ENCODE measurements at places on chromosomes 1 and 21. TPM values are rescaled to one million over a fixed set of nuclear protein-coding genes. Genes with fewer than 3 reads are reported as not detected.

GRCh38 chr1:17682400-17682799 is 72.7 kb upstream of the ACTL8 start:
- H3K4me3 ChIP-seq: no peak overlapping the region
- H3K27ac ChIP-seq: peak overlapping the region; percentile 53
- no peaks in the 10 kb centered on the region for H3K36me3 ChIP-seq
- H3K4me1 ChIP-seq: peaks cover 16% of the 10 kb centered on the region
- no peaks in the 10 kb centered on the region for H3K27me3 ChIP-seq
- no peak for DNase-seq

DNA sequence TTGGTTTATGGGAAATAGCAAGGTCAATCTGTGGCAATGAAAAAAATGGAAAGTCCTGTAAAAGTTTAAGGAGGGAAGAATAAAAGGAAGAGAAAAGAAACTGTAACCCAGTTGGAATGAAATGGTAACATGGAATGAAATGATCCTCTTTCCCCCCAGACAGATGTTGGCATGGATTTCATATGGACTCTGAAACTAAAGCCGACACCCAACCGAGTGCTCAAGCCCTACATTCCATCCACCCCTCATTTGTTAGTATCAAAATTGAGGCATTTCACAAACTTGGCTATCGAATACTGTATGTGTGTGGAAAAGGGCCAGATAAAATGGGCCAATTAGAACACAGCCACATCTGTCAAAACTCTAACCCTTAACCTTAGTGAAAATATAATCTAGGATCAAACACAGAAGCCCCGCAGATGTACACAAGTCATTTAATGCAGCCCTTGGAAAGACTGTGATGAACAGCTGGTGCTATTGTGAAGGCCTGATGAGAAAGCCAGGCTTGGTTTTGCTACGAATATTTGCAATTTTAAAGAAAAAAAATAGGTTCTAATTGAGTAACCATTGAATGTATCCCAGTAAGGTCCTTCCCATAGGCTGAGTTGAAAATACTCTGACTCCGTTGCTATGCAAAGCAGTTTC is 72.6 kb upstream of the RGL1 start:
- H3K4me1 ChIP-seq: no peaks in the 10 kb centered on the region
- H3K27ac ChIP-seq: no peak overlapping the region
- no peak overlapping the region for H3K4me3 ChIP-seq
- no peak for DNase-seq
- no peaks in the 10 kb centered on the region for H3K36me3 ChIP-seq

DNA sequence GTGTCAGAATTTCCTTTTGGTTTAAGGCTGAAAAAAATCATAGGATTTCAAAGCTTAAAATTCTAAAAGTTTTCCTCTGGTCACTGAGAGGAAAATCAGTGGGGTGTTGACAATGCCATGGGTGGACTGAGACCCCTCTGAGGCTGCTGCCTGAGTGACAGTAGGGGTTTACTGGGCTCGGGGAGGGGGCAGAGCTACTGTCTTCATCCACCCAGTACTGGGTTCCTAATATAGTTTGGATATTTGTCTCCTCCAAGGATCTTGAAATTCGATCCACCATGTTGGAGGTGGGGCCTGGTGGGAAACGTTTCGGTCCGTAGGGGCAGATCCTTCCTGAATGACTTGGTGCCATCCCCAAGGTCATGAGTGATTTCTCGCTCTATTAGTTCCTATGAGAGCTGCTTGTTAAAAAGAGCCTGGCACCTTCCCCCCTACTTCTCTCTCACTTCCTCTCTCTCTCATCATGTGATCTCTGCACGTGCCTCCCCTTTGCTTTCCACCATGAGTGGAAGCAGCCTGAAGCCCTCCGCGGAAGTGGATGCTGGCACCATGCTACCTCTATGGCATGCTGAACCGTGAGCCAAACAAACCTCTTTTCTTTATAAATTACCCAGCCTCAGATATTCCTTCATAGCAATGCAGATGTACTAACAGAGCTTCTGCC is 72.3 kb downstream of the MAP10 start:
- peaks cover 5% of the 10 kb centered on the region for H3K4me1 ChIP-seq
- peaks cover 2% of the 10 kb centered on the region for H3K36me3 ChIP-seq
- no peaks in the 10 kb centered on the region for H3K27me3 ChIP-seq
- H3K4me3 ChIP-seq: no peak overlapping the region
- no peak for DNase-seq

DNA sequence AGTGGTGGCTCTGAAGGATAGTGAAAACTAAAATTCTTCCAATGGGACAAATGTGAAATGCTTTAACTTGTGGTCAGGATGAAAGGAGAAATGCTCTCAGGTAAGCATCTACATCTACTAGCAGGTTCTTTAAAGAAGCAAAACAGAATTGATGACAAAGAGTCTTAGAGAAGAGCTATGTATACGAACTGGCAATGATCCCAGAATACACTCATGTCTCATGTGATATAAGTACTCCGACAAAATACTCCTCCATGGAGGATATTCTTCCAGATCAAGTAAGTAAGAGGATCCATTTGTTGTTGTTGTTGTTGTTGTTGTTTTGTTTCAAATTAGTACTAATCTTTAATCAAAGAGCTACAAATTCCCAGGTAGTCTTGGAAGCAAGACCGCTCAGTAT is 174.0 kb upstream of the ATP1B1 start:
- H3K27me3 ChIP-seq: no peaks in the 10 kb centered on the region
- no peak overlapping the region for H3K4me3 ChIP-seq
- no peak for DNase-seq
- no peaks in the 10 kb centered on the region for H3K36me3 ChIP-seq
- H3K4me1 ChIP-seq: no peaks in the 10 kb centered on the region
- no peak overlapping the region for H3K27ac ChIP-seq

- peaks cover 13% of the 10 kb centered on the region for H3K4me1 ChIP-seq
Observed at GRCh38 chr1:198696211-198696610, 57.4 kb downstream of the PTPRC start.

HIVEP3 gene
- 1.2 TPM for total RNA-seq

BMP8B gene
- total RNA-seq: 1.4 TPM

HTR1D gene
- not detected for total RNA-seq

SPATA1 gene
- total RNA-seq: 1.5 TPM
